ENCODE measurements at places on chromosomes 1 and 21.

- peak; percentile 69 for DNase-seq
These were observed at the start of gene PINK1 for GRCh38 chr1:20633190-20634064. PINK1 (plus strand) TSS chr1:20633458; CDS start chr1:20633549, 91 bp downstream.

DNA sequence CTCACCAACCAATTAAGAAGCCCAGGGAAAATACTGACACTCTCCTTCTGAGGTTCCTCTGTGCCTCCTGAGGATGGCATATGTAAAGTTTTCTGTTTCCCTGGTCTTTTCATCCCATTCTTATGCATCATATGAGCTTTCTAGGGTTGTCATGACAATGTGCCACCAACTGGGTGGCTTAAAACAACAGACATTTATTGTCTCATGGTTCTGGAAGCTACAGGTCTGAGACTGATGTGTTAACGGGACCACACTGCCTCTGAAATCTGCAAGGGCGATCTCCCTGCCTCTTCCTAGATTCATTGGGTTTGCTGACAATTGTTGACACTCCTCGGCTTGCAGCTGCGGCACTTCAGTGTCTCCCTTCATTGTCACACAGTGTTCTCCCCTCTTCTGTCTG is 308.4 kb downstream of the RGS7 start:
- DNase-seq = no peak

DNA sequence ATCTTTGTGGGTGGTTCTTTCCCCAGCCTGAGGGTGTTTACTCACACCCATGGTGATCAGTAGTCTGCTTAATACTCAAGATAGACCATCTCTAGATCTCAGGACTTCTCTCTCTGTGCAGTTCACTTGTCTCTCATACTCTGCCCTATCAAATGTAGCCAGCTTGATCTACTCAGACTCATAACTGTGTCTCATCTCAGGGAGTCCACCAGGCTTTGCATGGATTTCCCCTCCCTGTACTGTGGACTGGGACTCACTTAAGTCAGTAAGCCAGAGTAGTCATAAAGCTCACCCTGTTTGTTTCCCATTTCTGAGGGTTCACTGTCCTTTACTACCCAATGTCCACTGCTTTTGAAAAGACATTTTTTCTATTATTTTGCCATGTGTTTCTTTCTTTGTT is 41.8 kb downstream of the LYPLAL1 start:
- DNase-seq = no peak

DNA sequence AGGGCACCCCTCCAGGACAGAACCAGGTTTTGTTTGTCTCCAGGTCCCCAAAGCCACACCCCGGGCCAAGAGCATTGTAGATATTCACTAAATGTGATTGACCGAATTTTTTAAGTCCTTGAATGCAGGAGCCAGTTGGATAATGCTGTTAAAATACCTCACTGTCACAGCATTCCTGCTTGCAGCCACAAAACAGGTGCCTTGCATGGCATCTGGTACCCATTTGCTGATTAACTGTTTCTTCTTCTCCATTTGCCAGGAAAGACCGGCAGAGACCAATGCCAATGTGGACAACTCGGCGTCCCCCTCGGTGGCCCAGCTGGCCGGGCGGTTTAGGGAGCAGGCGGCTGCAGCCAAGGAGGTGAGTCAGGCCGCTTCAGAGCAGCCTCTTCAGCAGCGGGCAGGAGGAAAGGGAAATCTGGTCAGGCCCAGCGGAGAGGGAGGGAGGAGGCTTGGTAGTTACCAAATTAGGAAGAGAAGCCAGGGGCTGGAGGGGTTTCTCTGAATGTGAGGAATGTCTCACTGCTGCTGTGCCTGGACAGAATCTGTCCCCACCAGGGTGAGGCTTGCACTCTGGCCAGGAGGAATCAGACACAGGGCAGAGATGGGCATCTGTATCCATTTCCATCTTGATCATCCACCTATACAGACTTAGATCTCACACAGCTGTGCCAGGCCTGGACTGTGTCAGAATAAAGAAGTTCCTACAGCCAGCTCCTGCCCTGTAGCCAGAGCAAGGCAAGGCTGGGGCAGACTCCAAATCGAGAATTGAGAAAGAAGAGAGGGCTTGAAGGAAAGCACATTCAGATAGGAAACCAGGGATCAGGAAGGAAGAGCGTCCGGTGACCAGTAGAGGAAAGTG is 37.9 kb upstream of the MPZL1 start:
- DNase-seq = no peak

GRCh38 chr21:29077651-29078090 is 4.2 kb upstream of the CCT8 start:
- DNase-seq = no peak

- DNase-seq = no peak
These were observed 7.4 kb downstream of the FOXD3 start for GRCh38 chr1:63329621-63330330.

DNA sequence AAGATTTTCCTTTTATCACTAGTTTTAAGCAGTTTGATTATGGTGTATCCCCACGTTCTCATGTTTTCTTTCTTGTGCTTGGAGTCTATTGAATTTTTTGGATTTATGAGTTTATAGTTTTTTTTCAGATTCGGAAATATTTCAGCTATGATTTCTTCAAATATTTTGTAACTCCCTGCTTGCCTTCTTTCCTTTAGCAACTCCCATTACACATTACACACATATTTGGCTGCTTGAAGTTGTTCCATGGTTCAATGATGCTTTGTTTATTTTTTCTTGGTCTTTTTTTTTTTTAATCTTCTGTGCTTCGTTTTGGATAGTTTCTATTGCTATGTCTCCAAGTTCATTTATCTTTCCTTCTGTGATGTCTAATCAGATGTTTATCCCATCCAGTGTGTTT is 48.5 kb upstream of the WARS2 start:
- no peak for DNase-seq

DNA sequence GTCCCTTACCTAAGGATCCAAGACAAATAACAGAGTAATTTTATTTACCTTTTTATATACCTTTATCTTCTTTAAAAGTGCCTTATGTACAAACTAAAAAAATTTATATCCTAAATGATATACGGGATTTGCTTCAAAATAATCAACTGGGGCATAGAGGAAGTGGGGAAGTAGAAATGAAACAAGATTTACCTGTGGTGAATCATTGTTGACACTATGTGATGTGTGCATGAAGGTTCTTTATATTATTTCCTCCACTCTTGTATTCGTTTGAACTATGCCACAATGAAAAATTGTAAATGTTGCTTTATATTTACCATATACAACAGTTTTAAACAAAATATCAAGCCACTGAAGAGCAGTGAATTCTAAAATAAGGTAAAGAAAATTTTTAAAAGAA is 13.0 kb downstream of the RGS7 start:
- DNase-seq = no peak

DNA sequence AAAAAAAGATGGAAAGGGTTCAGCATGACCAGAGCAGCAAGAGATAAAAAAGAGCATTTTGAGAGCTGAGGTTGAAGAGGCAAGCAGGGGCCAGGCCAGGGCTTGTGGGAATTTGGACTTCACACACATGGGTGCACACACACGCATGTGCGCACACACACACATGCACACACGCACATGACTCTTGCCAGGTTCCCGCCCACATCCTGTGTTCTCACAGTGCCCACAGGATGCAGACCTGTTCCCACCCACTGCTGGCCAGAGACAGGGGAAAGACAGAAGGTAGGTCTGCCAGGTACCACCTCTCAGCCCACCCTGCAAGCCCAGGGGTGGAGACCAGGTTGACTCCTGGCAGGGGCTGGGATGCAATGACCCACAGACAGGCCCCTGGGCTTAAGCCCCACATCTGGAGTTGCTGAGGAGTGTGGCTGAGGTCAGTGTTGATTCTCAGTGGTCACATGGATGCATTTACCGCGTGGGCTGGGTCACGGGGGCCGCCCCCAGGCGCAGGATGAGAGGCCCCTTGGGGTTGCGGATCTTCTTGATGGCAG is 4.4 kb downstream of the COL16A1 start:
- no peak for DNase-seq

DNA sequence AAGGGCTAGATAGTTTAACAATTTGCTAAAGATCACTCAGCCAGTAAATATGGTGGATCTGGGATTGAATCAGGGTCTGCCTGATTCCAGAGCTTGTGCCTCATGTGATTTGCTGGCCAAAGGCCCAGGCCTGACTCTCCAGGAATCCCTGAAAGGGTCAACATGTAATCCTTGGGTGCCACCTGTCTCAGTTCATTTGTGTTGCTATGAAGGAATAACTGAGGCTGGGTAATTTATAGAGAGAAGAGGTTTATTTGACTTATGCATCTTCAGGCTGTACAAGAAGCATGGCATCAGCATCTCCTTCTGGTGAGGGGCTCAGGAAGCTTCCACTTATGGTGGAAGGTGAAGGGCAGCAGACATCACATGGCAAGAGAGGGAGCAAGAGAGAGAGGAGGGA is 144.9 kb downstream of the FCRL5 start:
- DNase-seq = no peak

DNA sequence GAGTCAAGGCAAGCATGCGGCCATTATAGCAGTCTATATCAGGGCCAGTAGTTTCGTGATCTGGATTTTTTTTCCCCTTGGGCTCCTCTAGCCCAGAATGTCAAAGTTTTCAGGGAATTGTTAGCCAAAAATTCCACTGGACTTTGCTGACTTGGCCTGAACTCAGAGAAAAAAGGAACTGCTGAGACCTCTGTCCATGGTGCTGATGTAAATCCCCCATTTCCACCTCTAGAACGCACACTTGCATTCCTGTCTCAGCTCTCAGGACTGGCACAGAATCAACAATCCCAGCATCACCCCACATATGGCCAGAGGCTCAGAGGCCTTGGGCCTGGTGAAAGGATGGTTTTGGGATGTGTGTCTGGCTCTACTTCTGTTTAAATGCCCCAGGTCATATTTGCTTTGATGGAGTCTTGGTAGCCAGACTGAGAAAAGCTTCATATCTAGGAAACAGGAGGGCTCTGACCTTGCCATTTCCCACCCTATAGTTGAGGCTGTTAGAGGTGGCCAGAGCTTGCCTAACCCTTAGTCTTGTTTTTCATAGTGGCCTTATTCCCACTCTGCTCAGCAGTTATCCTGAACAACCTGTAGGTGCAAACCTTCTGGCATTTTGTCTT is 16.9 kb upstream of the EFCAB14 start:
- DNase-seq = no peak

DNA sequence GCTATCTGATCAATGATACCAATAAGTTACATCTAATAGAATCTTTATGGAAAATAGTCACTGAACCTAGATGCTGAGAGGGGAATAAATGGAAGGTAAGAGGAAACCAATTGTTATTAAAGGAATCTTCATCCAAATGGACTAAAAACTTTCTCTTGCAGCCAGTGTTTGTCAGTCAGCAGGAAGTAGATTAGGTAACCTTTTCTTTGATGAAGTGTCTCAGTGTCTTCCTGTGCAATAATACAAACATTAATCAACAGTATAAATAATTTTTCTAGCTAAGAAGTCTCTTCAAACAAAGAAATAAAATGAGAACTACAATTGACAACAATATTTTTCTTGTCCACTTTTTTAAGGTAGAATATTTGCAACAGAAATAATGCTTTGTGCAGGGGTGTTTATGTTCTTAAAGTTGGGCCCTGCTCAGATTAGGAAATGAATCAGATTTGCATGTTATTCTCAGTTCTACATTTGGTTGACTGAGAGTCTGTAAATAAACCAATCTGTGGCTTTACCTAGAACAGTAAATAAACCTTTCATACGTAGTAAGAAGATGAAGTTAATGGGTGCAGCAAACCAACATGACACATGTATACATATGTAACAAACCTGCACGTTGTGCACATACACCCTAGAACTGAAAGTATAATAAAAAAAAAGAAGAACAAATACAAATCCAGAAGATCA is 391.4 kb downstream of the MRPL39 start:
- no peak for DNase-seq

- no peak for DNase-seq
These were observed 28.5 kb upstream of the KCNQ4 start for GRCh38 chr1:40755067-40755466.

Measured in occipital lobe (tissue), 3 donors.